D721Med (cell line): ENCODE measurements at places on chromosomes 5 and 9.

GRCh38 chr9:5361326-5362010 is 21.8 kb upstream of the RLN1 start:
- DNase-seq, result no peak

DNA sequence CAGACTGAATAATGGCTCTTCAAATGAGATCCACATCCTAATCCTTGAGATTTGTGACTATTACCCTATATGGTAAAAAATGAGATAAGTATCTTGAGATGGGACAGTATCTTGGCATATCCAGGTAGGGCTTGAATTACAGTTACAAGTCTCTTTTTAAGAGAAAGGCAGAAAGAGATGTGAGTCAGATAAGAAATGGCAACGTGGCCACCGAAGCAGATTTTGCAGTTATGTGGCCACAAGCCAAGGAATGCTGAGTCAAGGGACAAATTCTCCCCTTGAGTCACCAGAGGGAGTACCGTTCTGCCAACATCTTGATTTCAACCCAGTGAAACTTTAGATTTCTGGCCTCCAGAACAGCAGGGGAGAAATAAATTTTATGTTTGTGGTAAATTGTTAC is 1983.0 kb upstream of the C9orf72 start:
- DNase-seq, result no peak

DNA sequence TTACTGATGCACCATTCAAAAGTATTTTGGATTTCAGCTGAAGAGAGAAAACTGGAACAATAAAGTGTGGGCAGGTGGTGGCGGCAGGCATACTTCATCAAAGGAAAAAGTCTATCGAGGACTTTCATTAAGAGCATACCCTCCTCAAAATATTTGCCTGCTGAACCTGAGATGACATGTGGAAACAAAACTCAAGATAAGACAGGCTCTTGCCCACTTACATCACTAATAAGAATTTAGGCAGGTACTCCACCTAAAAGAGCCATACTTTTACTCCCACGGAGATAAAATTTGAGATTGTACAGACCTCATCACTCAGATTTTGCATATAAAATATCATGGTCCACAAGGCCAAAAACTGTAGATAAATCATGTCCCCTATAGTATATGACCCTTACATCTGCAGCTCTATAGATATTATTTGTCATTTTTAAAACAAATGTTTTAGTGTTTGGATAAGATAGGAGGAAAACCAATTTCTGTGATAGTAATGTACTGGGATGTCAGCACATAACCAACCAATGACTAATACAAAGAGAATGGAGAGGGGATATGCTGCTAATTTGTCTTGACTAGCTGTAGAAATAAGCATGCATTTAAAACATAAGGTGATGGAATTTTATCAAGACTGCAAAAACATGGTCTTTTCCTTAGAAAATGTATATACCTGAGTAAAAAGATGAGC is 730.6 kb upstream of the ZNF608 start:
- no peak for DNase-seq

DNA sequence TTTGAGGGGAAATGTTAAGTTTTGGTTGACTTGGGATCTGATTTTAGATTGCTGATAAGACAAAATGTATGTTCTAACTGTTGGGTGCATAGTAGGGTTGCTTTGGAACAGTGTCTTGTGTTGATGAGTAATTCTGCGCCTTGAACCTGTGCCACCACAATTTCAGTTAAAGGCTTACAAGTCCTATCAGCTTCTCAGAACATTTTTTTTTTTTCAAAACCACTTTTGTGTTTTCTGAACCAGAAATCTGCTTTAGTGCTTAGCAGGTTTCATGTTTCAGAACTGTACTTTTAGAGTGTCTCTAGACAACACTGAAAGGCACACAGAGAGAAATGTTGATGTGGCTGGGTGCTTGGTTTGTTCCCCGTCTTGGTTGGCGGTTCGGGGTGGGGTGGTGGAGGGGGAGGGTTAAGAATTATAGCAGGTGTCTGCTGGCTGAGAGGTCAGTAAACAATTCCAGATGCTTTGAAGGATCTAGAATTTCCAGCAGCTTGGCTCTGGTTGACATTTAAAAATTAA is 84.6 kb downstream of the ANKRD55 start:
- DNase-seq, result no peak

- DNase-seq, result no peak
These were observed 356.7 kb downstream of the NDUFS4 start for GRCh38 chr5:53917095-53917494.

DNA sequence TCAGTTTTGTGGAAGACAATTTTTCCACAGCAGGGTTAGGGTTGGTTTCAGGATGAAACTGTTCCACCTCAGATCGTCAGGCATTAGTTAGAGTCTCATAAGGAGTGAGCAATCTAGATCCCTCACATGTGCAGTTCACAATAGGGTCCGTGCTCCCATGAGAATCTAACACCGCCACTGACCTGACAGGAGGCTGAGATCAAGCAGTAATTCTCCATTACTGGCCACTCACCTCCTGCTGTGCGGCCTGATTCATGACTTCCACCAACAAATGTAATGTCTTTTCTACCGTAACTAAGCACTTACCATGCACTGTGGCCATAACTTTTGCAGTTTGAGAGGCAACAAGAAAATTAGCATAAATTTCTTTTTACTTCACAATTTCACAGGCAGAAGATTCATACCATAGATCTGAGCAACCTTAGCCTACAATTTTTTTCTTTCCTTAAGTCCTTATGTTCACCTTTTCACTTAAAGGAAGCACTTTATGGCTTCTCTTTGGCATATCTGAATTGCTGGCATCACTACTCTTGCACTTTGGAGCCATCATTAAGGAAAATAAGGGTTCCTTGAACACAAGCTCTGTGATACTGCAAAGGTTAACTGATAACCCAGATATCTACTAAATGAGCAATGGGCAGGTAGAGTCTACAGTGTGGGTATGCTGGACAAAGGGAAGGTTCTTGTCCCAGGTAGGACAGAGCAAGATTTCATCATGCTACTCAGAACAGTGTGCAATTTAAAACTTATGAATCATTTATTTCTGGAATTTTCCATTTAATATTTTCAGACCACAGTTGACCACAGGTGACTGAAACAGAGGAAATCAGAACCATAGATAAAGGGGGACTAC is 83.0 kb upstream of the IFNK start:
- no peak for DNase-seq

- no peak for DNase-seq
These were observed 1030.2 kb downstream of the EFNA5 start for GRCh38 chr5:106640511-106640910.

- DNase-seq, result no peak
These were observed 272.1 kb downstream of the HINT1 start for GRCh38 chr5:130893006-130893405.
